ENCODE measurements at places on chromosomes 2 and 18.

DNA sequence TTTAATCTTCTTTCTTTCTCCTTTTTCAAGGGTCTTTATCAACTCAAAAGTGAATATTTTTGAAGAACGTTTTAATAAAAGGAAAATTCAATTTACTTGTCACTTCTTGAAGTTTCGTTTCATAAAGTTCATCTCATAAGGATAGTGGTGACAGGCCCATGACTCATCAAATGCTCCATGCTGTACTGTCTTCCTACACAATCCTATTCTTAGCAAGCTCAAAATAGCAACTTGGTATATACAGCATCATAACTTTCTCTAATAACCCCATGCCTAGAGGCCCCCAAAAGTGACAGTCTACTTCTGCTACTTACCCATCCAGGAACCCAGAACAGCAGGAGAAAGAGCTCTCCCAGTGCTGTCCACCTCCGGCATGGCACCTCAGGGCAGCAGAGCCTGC lies 7.7 kb downstream of the FBXO15 start:
- peak; percentile 11 for DNase-seq

DNA sequence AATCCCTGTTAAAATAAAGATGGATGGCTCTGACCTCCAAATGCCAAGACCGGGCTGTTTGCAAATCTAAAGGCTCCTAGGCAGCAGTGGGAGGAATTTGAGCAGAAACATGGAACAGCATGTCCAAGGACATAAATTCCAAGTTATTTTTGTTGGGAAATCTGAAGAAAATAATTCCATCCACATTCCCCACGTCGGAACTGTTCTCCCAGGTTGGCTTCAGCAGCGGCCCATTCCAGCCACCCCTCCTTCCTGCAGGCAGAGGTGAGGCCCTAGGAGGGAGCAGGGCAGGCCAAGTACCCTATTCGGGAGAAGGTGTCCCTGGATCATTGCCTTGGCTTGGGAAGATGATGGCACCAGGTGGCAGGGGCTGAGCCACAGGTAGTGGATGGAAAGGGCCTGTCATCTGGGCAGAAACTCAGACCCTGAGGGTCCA lies 117.1 kb downstream of the CAPN13 start:
- DNase-seq = no peak

DNA sequence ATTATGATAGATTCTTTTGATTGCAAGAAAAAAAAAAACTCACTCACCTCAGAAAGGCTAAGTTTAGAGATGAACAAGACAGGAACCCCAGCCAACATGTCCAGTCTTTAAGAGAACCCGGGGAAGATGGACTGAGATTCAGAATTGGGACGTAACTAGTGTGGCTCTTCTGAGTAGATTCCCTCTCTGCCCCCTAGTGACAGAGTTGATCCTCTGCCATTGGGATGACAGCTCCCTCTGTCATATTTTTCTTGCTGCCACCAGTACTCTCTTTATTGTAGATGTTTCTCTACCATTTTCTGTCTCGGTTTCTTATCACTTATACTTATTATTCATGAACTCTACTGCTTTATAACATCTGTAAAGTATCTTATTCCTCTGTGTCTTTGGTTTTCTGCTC lies 77.7 kb downstream of the GULP1 start:
- peak; percentile 14 for DNase-seq

GRCh38 chr2:104787298-104788065 lies 66.4 kb upstream of the POU3F3 start:
- no peak for DNase-seq

DNA sequence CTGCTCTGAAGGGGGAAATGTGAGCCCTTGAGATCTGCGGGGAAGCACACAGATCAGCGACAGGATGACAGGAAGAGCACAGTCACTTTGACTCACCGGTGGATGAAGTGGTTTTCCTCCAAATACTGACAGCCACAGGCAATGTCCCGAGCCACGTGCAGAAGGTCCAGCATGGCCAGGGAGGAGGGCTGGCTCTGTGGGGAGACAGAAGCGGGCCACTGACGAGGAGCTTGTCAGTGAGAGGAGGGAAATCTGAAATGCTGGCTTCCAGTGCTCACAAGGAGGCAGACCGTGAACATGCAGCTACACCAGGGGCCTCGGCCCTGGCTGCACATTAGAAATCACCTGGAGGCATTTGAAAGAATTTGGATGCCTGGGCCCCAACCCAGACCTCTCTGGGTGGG lies 98.7 kb downstream of the CLIP4 start:
- no peak for DNase-seq

DNA sequence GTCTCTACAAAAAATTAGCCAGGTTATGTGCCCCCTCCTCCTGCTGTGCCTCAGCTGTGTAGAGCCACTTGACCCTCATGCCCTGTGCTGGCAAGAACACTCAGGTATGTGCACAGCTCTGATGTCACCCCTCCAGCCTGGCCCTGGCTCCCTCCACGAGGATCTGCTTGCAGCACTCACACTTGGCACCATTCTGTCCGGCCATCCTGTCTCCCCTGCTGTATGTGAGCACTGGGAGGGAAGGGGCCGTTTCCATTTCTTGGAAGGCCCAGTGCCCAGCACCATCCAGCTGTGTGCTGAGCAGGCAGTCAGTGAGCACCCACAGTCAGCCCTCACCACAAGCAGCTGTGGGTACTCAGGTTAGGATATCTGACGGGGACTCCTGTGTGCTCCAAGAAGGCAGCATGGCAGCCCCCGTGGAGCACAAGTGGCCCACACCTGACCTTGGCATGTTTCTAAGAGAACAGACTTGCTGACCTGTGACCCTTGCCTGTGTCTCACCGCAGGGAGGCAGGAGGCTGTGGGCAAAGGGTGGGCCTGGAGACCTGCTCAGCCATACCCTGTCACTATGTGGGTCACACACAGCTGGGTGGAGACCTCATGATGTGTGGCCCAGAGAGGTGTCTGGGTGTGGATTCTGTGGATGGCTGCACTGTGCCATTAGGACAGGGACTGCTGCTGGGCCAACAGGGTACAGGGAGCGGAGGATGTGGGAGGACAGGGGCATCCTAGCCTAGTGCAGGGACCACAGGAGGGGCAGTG lies 31.5 kb downstream of the USP34 start:
- no peak for DNase-seq

GRCh38 chr2:224401641-224402342 lies at the start of gene FAM124B:
FAM124B (minus strand) TSS chr2:224402107; CDS start chr2:224401768, 339 bp downstream.
- DNase-seq = no peak

- DNase-seq = no peak
Observed at GRCh38 chr2:175107146-175107545, 60.9 kb downstream of the ATF2 start.

DNA sequence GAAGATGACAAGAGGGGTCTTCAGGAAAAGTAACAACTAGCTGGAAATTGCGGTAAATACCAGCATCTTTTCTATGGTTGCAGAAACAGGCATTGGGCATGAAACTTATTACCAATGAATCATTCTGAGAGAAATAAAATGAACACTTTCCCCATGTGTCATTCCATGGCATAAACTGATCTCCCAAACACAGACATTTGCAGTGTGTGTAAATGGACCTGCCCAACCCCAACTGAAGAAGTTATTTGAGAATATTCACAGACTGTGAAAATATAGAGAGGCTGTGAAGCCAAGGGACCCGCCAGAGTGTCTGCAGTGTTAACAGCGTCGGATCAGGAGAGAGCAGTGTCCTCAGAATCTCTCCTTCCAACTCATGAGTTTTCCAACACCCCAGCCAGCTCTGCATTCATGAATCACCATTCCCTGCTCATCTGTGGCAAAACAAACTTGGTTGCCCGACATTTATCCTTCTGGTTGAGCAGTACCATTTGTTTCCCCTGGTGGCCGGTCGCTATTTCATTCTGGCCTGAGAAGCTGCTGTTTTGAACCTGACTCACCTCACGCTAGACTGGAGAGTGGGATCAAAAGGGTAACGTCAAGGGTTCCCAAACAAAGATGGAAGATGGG lies 238.4 kb downstream of the PID1 start:
- no peak for DNase-seq

DNA sequence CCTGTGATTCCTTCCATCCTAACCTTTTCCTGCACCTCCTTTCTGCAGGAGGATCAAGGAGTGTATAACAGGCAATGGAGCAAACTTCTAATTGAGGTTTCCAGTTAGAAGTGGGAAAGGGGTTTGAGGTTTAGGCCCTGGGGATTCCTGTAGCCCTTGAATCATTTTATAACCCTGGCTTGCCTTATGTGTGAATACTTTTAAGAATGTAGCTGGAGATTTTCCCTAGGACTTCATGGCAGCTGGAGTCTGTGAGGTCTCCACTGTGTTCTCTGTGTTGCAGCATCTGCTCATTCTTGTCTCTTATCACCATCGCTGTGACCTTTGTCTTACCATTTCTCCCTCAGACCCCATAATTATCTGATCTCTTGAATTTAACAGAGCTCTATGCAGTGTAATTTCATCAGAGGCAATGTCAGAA lies 370.2 kb upstream of the SLC14A2 start:
- no peak for DNase-seq
